Mesothelial cell of epicardium (in vitro differentiated cells): ENCODE measurements at places on chromosomes 4 and X. TPM values are rescaled to one million over a fixed set of nuclear protein-coding genes. Genes with fewer than 3 reads are reported as not detected.

NEUROG2 gene
- total RNA-seq = not detected in 3 replicates

RNF150 gene
- total RNA-seq = 38.5 to 40.7 TPM (median 40.1 TPM) in 3 replicates

- no peak overlapping the region for H3K4me3 ChIP-seq
- no peak overlapping the region for H3K27ac ChIP-seq
Observed at GRCh38 chrX:131802836-131803626, 220.1 kb upstream of the STK26 start.

DNA sequence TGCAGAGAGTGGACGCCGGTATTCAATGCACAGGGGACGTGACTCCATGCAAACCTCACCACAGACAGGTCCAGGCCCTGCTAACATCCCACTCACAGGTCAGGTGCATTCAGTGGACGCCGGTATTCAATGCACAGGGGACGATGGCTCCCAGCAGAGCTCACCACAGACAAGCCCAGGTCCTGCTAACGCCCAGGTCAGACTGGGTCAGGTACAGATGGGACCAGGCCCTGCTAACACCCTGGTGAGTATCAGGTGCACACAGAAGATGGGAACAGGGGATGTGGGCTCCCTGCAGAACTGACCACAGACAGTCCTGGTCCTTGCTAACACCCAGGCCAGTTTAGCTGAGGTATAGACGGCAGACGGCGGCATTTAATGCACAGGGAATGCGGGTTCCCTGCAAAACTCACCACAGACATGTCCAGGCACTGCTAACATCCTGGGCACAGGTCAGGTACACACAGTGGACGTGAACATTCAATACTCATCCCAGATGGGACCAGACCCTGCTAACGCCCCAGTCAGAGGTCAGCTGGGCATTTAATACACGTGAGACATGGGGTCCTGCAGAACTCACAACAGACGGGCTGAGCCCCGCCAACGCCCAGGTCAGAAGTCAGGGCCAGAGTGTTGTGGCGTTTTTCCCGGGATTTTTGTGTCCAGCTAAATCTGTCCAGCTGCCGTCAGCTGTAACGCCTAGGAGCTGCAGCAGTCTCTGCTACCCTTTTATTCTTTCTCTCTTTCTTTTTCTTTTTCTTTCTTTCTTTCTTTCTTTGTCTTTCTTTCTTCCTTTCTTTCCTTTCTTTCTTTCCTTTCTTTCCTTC is 99.2 kb downstream of the SHOX start:
- H3K36me3 ChIP-seq = no peaks in the 10 kb centered on the region
- H3K4me1 ChIP-seq = no peaks in the 10 kb centered on the region
- H3K27ac ChIP-seq = no peak overlapping the region
- DNase-seq = no peak
- H3K4me3 ChIP-seq = no peak overlapping the region
- peaks cover 6% of the 10 kb centered on the region for H3K27me3 ChIP-seq

DNA sequence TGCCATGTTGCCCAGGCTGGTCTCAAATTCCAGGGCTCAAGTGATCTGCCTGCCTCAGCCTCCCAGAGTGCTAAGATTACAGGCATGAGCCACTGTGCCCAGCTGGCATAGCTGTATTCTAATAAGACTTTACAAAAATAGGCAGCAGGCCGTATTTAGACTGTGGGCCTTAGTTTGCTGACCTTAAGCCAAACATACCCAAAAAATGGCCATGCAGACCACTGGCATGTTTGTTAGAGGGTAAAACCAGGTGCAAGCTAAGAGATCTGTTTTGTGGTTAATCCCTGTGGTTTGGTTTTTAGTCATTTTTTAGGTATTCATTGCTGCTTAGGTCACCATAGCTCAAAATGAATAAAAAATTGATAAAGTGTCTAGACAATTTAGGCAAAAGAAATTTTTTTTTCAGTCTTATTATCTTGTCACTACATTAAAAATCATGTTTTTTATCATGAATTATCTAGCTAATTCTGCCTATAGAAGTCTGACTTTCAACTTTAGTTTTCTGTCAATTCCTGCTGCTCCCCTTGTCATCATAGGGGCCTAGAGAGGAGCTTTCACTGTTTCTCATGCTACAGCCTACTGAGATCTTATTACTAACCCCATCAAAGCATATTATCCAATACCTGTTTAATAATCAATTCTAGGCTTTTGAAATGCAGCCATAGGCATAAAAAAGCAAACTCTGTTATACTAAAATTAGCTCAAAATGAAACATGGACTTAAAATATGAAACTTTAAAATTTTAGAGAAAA is 7.5 kb upstream of the SPINK2 start:
- H3K4me3 ChIP-seq = no peak overlapping the region
- no peak for DNase-seq
- H3K36me3 ChIP-seq = no peaks in the 10 kb centered on the region

DNA sequence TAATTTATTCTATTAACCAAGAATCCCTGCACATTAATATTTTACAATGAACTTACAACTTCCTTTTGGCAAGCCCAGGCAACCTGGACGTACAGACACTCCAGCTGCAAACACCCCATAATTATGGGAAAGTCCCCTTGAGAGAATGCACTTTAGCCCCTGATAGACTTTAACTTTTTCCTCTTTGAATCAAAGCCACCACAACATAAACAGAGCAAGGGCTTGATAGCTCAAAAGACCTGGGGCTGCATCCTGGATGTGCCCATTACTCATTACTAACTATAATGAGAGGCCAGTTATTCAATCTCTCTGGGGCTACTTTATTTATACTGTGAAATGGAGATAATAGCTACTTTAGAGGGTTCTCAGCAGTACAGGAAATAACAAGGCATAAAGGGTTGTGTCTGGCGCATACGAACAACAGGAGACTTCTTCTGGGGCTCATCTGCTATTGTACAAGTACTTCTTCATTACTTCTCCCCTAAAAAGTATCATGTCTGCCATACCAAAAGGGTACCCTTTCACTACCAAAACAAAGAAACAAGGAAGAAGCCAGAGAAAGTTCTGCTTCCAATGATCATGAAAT is 54.9 kb downstream of the CASK start:
- no peak overlapping the region for H3K4me3 ChIP-seq
- no peak overlapping the region for H3K27ac ChIP-seq
- H3K36me3 ChIP-seq = no peaks in the 10 kb centered on the region
- no peaks in the 10 kb centered on the region for H3K27me3 ChIP-seq
- H3K4me1 ChIP-seq = peaks cover 2% of the 10 kb centered on the region

DNA sequence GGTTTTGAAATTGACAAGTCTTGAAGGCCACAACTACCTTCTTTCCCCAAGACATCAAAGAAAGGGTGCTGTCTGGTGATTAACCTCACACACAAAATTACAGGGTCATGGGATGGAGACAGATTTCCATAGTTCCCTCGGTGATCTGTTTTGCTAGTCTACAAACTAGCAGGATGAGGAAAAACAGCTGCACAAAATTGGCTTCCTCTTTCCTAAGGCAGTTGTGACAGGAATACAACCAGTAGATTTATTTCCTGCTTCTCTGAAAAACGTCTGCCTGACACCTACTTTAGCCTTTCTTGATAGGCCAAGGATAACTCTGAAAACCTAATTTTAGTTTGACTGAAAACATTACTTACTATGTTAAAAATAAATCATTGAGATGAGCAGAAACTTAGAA is 39.6 kb downstream of the DKK2 start:
- H3K4me3 ChIP-seq = no peak overlapping the region
- H3K4me1 ChIP-seq = no peaks in the 10 kb centered on the region
- no peak for DNase-seq
- peaks cover 12% of the 10 kb centered on the region for H3K27me3 ChIP-seq

DNA sequence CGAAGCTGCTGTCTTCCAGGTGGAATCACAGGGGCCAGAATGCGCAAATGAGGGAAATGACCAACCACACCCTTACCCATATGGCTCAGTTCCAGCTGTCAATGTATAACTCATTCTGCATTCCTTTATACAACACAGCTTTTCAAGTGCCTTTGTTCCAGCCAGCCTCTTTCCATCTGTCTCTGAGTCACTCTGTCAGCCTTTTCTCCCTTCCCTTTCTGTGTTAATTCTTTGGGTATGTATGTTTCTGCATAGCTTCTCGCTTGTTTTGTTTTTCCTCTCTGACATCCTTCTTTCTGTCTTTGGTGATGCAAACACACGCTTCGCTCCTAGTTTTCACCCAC is 54.5 kb downstream of the RS1 start:
- H3K27ac ChIP-seq = peak overlapping the region; percentile 58
- H3K27me3 ChIP-seq = no peaks in the 10 kb centered on the region
- H3K36me3 ChIP-seq = peaks cover 4% of the 10 kb centered on the region
- no peak for DNase-seq
- H3K4me1 ChIP-seq = peaks cover 26% of the 10 kb centered on the region

GRCh38 chr4:163317110-163317509 is 15.3 kb downstream of the NPY1R start:
- H3K4me3 ChIP-seq = no peak overlapping the region
- DNase-seq = no peak
- H3K4me1 ChIP-seq = no peaks in the 10 kb centered on the region
- H3K27me3 ChIP-seq = peaks cover 3% of the 10 kb centered on the region
- no peak overlapping the region for H3K27ac ChIP-seq
- no peaks in the 10 kb centered on the region for H3K36me3 ChIP-seq

DNA sequence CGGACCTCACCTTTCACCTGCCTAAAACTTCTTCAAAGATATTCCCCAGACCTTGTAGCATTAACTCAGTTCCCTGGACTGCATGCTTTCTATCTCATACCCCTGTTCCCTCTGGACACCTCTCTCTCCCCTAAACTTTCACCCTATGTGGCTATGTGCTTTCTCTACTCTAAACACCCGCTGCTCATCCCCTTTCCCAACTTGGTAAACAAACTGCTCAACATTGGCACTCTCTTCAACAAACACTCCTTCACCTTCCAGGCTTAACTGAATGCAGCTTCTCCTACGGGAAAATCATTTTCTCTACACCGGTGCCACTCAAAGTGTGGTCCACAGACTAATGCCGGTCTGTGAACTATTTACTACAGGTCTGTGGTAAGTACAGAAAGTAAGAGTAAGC is 19.9 kb downstream of the PHF8 start:
- no peaks in the 10 kb centered on the region for H3K4me1 ChIP-seq
- H3K4me3 ChIP-seq = no peak overlapping the region
- H3K36me3 ChIP-seq = peaks cover 35% of the 10 kb centered on the region
- H3K27me3 ChIP-seq = no peaks in the 10 kb centered on the region
- DNase-seq = no peak

DNA sequence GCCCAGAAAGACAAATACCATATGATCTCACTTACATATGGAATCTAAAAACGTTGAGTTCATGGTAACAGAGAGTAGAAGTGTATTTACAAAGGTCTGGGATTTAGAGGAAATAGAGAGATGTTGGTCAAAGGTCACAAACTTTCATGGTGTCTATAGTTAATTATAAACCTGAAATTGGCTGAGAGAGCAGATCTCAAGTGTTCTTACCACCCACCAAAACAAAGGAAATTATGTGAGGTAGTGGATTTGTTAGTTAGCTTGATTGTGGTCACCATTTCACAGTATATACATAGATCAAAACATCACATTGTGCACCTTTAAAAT is 186.8 kb downstream of the NWD2 start:
- no peak overlapping the region for H3K27ac ChIP-seq
- H3K27me3 ChIP-seq = peaks cover 7% of the 10 kb centered on the region
- peaks cover 3% of the 10 kb centered on the region for H3K4me1 ChIP-seq
- no peak for DNase-seq

DNA sequence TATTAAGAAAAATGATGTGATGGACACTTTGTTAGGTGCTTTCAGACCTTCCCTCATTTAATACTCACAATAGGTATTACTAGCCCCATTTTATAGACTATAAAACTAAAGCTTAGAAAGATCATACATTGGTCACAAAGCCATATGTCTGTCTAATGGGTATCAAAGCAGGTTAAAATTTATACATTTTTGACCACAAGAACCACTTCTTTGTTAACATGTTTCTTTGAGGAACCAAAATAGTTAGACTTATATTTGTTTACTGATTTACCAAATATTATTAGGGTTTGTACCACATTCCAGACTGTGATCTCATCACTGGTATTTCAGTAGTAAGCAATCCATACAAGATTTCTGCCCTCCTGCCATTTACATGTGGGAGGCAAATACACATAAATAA is 363.3 kb downstream of the NAF1 start:
- H3K36me3 ChIP-seq = no peaks in the 10 kb centered on the region
- H3K4me3 ChIP-seq = no peak overlapping the region
- H3K27me3 ChIP-seq = no peaks in the 10 kb centered on the region
- DNase-seq = no peak
- H3K4me1 ChIP-seq = no peaks in the 10 kb centered on the region
- no peak overlapping the region for H3K27ac ChIP-seq
